Urinary bladder (tissue), 4 donors: ENCODE measurements at places on chromosomes 16 and 17.

GRCh38 chr16:104355-104754 lies 26.3 kb downstream of the MPG start:
- no peak for DNase-seq

DNA sequence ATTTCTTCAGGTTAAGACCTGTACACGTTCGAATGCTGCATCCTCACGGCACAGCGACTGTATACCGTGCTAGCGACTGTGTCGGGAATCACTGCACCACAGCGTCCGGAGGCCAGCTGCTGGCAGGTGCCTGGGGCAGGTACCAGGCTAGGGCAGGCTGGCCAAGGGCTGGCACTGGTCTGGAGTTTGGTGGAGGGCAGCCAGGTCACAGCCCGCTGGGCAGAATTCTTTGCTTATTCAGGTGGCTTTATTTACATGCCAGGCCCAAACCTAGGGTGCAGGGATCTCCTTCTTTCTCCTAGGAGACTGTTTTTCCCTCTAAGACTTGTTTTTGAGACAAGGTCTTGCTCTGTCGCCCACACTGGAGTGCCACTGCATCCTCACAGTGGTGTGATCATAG lies 37.9 kb downstream of the COTL1 start:
- DNase-seq: no peak

DNA sequence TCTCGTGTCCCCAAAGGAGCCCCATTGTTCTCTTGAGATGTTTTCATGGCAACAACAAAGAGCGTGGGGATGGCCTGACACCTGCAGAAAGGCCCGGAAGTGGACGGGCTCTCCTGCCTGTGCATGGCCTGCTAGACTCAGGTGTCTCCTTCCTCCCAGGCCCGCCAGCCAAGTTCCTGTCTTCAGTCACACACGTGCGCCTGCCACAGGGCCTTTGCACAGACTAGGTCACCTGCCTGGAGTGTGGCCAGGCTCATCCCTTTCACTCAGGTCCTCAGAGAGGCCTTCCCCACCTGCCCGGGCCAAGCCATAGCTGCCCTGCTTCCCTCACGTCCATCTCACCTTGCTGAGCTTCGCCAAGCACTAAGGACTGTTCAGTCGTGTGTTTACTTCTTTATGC lies 300.9 kb downstream of the FOXL1 start:
- no peak for DNase-seq

- no peak for DNase-seq
Measured at GRCh38 chr16:81421536-81421935, 23.1 kb upstream of the CMIP start.

DNA sequence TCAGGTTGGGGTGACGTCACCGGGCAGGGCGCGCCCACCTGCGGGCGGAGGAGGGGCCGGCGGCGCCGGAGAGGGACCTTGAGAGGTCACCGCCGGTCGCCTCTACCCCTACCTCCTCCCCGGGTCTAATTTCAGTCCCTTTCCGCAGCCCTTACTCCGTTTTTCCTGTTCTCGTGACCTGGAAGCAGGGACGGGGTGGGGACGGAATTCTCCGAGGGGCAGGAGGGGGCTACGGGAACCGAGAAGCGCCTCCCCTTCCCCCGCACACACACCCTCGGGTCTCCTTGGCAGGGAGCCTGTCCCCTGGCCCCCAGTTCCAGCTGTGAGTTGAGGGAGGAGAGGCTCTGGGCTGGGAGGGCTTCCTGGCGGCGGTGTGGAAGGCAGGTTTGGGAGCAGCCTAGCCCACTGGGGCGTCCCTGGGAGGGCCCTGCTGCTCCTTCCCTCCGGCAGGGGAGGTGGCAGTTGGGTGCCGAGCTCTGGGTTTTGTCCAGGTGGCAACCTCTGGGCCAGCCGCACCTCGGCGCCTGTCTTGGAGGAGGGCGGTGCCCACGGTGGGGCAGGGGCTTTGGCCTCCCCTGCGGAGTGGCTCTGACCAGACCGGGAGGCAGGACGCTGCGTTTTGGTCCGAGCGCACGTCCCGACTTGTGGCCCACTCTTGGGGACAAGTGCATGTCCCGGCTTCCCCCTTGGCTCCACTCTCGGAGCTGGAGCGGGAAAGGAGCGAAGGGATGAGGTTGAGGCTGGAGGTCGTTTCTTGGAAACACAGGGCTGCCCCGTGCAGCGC lies 773 bp downstream of the SYNGR3 start:
- no peak for DNase-seq

DNA sequence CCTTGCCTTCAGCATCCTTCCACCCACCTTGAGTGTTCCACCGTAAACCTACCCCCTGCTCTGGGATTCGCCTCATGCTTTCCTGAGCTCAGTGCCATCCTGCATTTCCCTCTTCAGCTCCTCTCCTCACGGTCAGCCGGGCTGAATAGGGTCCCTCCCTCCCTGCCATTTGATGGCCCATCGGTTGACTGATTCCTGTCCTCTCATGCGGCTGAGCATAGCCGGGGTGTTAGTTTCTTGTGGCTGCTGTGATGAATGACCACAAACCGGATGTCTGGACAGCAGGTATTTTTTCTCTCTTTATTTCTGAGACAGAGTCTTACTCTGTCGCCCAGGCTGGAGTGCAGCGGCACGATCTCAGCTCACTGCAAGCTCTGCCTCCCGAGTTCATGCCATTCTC lies 44.1 kb upstream of the MGAT5B start:
- no peak for DNase-seq

GRCh38 chr17:7038025-7038862 lies 2.4 kb downstream of the SLC16A13 start:
- DNase-seq: no peak

DNA sequence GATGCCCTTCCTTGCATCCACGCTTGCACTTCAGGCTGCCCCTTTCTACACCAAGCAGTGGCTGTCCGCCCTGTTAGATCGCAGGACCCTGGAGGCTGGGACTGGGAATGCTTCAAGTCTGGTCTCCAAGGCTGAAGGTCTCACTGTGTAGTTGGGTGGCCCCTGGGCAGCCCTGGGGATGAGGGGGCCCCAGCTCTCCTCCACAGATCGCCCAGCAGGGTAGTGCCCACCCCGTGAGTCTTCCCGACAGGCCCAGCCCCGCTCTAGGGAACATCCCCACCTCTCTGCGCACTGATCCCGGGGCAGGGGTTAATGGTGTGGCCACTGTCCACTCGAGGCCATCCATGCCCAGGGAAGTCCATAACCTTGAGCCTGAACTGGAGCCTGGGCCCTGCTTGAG lies 10.3 kb downstream of the ZNF213 start:
- DNase-seq: no peak

DNA sequence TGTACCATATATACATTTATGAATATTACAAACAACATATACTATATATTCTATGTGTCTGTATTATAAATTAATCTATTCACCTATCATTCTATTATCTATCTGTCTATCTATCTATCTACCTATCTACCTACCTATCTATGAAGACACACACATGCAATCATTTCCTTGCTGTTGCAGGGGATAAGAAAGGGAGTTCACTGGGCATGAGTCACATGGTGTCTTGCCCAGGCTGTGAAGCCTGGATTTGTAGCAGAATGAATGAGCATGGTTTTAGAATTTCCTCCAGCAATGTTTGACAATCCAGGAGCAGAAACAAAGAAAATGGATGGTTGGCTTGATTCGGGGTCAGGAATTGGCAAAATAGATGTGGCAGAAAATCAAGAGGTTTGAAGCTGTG lies 23.2 kb upstream of the FAM20A start:
- no peak for DNase-seq

GRCh38 chr16:77555126-77555525 lies 120.3 kb upstream of the ADAMTS18 start:
- no peak for DNase-seq

GRCh38 chr16:19753815-19754643 lies 36.0 kb downstream of the IQCK start:
- peak; percentile 31 for DNase-seq

DNA sequence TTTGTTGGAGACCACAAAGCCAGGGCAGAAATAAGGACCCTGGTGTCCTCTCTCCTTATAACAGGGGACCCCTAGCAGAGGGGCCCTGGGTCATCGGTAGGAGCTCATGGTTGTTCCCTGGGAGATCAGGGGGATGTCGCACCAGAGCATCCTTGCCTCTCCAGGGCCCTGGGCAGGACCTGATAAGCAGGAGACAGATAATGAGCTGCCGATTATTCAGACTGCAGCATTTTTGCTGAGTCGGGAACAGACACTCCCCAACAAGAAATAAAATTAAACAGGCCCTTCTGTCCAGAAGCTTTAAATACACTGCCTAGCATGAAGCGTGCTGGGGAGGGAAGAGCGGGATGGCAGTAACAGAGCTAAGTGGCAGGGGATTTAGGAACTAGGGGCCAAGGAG lies 15.4 kb upstream of the GFAP start:
- no peak for DNase-seq

- DNase-seq: no peak
Measured at GRCh38 chr16:76946879-76947278, 244.1 kb upstream of the MON1B start.

DNA sequence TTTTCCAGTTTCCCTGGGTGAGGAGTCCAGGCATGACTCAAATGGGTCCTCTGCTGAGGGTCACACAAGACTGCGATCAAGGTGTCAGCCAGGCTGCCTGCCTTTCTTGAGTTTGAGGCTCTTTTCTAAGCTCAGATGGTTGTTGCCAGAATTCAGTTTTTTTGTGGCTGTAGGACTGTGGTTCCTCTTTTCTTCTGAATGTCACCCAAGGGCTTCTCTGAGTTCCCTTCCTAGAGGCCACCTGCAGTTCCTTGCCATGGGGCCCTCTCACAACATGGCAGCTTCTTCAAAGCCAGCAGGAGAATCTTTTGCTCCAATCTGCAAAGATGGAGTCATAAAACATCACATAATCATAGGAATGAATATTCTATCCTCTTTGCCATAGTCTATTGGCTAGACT lies 17.5 kb downstream of the LIMD2 start:
- DNase-seq: no peak

- DNase-seq: no peak
Measured at GRCh38 chr17:5757314-5757907, 173.1 kb upstream of the NLRP1 start.
